Hepatocyte (in vitro differentiated cells): ENCODE measurements at places on chromosomes 12 and 14. TPM values are rescaled to one million over a fixed set of nuclear protein-coding genes. Genes with fewer than 3 reads are reported as not detected.

Gene LRTM2
- total RNA-seq: not detected in 2 replicates

Gene EXOC3L4
- total RNA-seq: 12.4 and 35.3 TPM in 2 replicates

Gene TMEM260
- total RNA-seq: 28.7 and 31.8 TPM in 2 replicates

Gene SIX6
- not detected in 2 replicates for total RNA-seq

Gene KRT80
- total RNA-seq: 0.28 and 0.77 TPM in 2 replicates

Gene NUMB
- total RNA-seq: 35.3 and 38.5 TPM in 2 replicates

Gene ACOT6
- total RNA-seq: not detected in 2 replicates

Gene NAV3
- total RNA-seq: 6.6 and 9.2 TPM in 2 replicates

Gene PTHLH
- total RNA-seq: 1.8 and 4.5 TPM in 2 replicates

DNA sequence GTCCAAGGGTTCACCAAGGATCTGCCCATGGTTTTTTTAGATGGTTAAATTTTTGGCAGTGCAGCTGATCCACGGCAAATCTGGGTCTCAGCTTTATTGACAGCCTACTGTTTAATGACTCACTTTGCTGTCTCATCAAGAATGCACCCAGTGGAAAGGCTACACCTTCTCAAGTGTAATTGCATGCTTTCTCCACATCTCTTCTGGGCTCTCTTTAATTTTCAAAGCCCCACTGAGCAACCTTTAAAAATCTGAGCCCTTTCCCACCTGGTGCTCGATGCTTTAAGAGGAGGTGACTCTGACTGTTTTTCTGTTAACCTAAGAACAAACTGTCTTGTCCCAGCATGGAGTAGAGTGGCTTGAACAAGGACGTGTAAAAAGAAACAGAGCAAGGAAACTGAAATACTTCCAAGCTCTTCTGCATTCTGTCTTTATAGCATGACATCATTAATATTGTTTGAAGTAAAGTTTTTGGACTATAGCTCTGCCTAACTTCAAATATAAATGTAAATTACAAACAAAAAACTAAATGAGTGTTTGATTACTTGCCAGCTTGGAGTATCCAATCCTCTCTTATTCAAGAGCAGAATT lies 214.2 kb upstream of the KRR1 start:
- no peak for DNase-seq

DNA sequence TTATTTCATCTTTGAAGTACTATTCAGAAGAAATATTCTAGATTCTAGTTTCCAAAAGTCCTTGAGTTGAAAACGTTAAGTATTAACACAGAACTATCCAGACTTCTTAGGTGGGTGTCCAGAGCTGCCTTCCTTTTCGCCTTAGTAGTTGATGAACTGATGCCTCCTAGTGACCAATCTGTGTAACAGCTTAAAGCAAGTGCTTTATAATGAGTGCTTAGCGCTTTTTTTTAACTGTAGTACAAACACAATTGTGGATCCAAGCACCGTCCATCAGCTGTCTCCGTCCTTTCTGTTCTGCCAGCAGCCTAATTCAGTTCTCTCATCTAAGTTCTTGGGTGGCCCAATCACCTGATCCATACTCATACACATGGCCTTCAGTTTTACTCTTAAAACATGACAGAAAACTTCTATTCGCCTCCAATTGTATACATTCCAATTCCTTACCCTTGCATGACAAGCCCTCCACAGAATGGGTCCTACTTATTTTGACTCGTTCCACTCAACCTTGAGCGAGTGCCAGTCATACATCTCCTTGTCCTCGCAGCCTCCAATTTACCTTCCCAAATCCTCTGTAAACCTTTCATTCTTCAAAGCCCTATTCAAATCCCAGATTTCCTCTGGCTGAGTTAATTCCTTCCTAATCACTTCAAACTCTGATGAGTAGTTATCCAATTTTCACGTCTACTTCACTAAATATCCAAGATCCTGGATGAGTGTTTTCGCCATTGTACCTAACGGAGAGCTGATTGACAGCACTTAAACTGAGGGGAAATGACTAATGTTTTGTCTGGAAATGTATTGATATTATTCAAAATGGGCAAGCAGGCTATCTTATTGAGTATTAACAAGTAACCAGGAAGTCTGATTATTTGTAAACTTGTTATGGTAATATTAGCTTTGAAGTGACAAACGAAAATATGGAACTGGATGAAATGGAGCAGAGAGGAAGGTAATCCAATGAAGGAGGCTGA lies 5.8 kb upstream of the PHLDA1 start:
- DNase-seq: peak; percentile 84

DNA sequence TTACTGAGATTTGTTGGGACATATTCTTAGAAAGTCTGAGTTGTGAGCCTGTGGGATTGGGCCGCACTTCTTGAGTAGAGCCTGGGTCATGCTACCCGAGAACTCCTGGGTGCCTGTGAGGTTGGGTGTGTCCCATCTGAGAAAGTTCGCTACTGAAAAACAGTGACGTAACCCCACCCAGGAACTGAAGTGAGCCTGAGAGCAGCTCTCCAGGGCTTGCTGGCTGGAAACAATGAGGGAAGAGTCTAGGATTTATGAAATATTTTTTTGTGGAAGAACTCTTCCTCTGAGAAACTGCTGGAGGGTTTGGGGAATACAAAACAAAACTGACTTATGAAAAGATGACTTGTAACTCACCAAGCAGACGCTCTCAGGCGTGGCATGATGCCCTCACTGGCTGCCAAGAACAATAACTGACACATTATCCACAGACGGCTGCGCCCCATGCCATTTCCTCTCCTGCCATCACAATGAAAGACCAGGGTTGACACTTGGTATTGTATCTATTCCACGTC lies 69.2 kb downstream of the RASSF3 start:
- no peak for DNase-seq

GRCh38 chr14:73452341-73453186 lies 5.8 kb downstream of the NUMB start:
- DNase-seq: no peak

- DNase-seq: peak; percentile 85
Measured at GRCh38 chr12:48189331-48190125, 6.1 kb downstream of the CCDC184 start.

DNA sequence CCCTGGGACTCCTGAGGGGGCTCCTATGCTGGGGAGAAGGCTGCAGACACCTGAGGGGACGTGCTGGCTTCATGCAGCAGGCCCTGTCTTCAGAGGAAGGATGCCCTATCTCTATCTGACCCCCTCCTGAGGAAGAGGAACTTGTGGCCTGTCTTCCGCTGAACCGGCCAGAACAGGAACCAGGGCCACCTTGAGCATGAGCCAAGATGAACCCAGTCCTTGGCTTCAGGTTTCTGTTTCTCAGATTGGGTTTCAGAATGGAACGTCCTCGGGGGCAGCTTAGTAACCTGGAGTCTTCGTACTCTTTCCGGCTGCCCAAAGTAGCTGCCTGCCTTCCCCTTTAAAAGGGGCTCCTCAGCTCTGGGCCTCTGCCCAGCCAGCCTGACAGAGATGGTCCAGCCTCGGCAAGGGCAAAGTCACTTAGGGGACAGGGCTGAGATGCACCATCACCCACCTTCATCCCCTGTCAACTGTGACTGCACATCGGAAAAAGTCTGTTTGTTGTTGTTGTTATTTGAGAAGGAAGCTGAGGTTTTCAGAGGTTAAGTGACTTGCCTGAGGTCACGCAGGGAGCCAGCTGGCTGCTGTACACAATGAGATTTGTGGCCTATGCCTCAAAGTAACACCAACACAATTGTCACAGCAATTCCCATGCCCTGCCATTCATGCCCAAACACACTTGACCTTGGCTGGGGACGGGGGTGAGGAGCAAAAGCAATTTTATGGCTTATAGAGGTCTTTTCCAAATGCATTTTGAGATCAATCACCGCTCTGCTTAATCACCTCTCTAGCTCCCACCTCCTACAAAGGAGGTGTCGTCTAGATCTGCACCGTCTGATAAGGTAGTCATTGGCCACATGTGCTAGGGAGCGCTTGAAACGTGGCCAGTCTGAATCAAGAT lies 13.4 kb downstream of the ASB2 start:
- DNase-seq: no peak

- DNase-seq: no peak
Measured at GRCh38 chr12:106975098-106975497, 11.8 kb downstream of the MTERF2 start.

DNA sequence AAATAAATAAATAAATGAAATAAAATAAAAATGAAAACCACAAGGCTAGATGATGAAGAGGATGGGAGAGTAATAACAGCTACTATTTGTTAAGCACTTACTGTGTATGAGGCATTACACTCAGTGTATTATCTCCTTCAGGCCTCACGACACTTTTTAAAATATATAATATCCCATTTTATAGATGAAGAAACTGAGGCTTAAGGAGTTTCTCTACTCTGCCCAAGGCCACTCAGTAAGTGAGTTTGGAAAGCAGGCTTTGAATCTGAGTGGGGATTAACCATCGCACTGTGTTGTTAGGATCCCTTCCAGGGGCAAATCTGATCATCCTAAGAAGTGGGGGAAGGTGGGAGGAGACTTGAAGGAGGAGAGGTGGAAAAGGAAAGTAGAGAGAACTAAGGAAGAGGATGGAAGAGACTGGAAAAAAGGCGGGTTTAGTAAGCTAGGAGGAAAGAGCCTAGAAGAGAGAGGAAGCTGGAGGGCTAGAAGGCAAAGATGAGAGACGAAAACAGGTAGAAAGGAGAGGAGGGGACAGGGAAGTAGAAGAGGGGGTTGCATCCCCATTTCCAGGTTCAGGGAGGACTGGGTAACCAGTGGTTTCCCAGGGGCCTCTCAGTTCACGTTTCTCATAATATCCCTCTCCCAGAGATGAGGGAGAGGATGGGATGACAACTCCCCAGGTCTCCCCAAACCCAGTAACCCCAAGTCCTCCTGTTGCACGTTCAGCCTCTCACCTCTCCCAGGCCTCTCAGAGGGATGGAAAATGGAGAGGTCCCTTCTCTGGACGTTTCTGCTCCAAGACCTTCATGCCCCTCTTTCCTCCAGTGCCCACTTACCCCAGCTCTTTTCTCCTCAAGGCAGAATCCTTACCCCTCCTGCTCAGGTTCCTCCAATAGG lies 1.7 kb downstream of the STAT6 start:
- DNase-seq: no peak

DNA sequence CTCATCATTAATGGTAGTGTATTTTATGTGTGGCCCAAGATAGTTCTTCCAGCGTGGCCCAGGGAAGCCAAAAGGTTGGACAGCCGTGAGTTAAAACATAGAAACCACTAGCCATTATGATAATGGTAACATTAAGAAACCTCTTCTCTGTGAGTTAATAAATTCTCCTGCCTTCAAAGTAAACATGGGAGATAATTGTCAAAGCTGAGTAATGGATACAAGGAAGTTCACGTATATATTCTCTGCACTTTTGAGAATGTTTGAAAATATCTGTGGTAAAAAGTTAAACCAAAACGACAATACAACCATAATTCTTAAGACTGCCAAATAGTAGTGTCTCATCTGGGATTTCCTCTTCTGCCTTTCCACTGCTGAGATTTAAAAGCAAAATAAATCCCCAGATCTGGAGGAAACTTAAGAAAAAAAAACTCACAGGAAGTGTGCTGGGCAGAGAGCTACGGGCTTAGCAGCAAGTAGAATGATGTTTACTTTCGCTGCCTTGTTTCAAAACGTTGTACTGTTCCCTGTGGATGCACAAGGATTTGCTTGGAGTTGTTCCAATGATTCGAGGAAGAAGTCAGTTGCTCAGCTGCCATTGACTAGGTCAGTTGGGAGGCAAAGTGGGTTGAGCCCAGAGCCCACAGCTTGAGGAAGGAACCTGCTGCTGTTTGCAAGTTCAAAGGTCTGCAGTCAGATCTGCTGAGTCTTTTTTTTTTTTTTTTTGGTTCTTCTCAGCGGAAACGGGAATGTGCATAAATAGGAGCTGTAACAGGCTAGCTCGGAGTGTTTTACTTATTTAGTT lies 1.7 kb downstream of the TPCN1 start:
- peak; percentile 89 for DNase-seq

DNA sequence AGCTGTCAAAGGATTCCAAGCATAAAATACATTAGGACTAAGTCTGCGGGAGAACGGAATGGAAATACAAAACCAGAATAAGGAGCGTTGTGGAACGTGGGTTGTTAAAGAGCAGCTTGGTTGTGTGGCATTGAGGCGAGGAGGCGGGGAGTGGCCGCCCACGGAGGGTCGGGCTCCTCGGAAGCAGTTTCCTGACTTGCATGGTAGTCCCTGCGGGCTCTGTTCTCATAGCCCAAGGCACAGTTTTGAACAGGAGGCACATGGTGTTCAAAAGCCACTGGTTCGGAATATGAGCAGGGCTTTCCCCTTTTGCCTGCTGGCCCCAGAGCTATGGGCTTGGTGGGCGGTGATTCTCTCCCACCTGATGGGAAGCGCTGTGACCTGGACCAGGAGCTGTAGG lies 12.2 kb downstream of the DDX51 start:
- DNase-seq: no peak

DNA sequence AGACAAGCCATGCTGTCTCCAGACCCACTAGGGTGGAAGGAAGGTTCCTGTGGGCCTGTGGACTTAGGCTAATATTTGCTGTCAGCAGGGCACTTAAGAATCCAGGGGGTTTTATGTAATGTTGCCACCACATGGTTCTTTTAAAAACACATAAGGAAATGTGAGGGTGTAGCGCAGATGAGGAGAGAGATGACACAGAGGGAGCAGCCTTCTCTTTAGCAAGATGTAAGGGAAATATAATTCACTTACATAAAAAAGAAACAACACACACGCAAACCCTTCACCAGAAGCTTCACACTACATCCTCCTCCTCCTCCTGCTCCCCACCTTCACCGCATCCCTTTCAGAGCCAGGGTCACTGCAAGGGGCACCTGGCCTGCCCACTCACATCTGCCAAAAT lies 4.9 kb upstream of the PIP4K2C start:
- DNase-seq: no peak

GRCh38 chr12:104292872-104293794 lies 10.4 kb upstream of the EID3 start:
- no peak for DNase-seq

DNA sequence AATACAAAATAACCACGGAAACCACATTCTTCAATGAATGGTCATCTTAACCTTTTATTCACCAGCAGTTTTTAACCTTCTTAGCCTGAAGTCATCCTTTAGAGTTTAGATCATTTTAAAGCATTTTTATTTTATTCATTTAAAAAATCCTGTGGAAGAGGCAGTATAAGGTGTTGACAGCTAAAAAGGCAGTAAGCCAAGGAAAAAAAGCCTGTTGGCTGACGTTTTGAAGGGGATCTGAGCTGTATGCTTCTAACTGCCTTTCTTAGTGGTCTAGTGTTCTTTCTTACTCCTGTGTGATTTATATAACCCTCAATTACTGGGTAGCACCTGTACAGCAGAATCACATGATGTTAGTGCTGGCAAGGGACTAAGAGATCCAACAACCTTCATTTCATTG lies 438.3 kb upstream of the SEL1L start:
- DNase-seq: no peak

DNA sequence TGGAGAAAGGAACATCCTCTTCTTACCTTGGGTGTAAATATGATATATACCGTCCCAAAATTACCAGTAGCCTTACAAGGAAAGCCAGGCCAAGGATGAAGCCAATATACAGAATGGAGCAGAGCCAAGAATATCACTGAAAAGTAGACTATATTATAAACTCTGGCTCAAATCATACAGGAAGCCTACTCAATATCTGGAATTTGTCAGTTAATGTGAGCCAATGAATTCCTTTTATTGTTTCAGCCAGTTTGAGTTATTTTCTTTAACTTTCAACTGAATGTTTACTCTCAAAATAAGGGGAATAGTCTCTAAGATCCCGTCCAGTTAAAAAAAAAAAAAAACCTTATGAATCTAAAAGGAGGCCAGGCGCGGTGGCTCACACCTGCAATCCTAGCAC lies 9.8 kb upstream of the DENND5B start:
- no peak for DNase-seq

- DNase-seq: no peak
Measured at GRCh38 chr14:36701132-36701531, 39.5 kb downstream of the PAX9 start.

- DNase-seq: no peak
Measured at GRCh38 chr14:72164420-72165228, 232.4 kb downstream of the RGS6 start.

GRCh38 chr12:69095765-69096477 lies 143.4 kb upstream of the CPSF6 start:
- no peak for DNase-seq
